ENCODE measurements at places on chromosomes 11 and 22.

- no peak for DNase-seq
These were observed 5.0 kb downstream of the THY1 start for GRCh38 chr11:119417726-119418540.

- DNase-seq = no peak
These were observed 494.6 kb upstream of the LRRC4C start for GRCh38 chr11:41954034-41954433.

DNA sequence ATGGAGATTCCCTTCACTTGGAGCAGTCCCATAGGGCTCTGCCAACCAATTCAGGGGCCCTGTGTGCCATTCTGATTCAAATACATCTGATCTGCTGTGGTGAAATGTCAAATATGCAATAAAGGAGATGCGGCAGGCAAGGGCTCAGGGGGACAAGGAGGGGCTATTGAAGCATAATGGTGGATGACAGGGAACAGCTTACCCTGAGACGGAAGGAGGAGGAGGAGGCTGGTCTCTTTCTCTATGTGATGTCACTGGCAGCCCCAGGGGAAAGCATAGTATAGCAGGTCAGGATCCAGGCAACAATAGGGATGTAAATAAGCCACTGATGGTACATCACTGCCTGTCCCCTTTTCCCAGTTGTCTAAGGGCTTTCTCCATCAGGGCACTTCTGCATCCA is 350.9 kb upstream of the SYN3 start:
- DNase-seq = no peak

DNA sequence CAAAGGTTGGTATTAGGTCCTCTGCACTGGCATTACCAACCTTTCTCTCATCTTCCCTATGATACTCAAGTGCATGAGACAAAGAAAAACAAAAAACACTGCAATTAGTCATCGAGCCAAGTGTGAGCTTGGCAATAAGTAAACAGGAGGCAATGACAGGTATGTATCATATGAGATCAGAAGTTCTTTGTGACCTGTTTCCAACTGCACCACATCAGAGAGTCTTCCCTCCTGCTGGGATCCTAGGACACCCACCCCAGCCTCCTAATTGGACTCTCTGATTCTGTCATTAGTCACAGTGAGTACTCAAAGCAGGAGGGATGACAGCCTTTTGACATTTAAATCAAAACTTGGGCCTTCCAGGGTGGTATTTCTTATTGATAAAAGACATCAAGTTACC is 7.8 kb upstream of the JAML start:
- DNase-seq = no peak

GRCh38 chr22:45292731-45293442 is 8.1 kb downstream of the UPK3A start:
- DNase-seq = no peak

DNA sequence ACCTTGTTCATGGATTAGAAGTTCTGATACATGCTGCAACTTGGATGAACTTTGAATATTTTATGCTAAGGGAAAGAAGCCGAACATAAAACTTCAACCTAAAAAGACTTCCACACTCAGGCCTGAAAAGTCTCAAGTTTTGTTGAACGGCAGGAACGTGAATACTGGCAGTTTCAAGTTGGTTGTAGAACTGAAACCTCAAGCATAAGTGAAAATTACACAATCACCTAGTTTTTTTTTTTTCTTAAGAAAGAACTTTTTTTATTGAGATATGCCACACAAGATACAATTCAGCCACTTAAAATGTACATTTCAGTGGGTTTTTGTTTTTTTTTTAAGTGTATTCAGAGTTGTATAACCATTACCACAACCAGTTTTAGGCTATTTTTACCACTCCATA is 50.8 kb upstream of the ADORA2A start:
- DNase-seq = no peak

Data from mucosa of gallbladder (tissue), 1 donor.